ENCODE measurements at places on chromosomes 2 and 18.

- DNase-seq, result no peak
Observed at GRCh38 chr2:168035458-168035857, 211.9 kb downstream of the STK39 start.

- DNase-seq, result no peak
Observed at GRCh38 chr2:2686222-2686621, 355.1 kb upstream of the MYT1L start.

DNA sequence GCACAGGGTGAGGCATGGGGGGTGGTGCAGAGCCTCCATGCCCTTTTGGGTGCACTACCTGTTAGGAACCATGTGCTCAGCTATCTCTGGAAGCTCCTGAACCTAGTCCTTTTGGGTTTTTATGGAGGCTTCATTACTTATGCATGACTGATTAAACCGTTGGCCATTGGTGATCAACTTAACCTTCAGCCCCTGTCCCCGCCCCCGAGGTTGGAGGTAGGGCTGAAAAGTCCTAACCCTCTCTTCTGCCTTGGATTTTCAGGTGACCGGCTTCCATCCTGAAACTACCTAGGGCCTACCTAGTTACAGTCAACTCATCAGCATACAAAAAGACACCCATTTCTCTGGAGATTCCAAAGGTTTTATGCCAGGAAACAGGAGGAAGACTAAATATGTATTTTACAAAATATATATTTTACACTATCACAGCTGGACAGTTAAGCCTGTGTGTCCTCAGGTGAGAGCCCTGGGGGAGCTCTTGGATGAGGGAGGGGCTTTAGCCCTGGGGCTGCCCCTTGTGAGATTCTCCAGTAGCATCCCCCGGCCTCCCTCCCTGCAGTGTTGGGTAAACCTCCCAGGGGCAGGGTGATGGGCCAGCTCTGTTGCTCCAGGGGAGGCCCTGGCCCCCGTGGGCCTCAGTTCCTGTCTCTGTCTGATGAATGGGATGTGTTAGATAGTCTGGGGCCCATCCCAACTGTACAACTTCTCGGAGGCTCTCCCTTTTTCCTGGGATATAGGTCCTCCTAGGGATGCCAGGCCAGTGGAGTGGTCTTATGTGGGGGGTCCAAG is 24.1 kb downstream of the GLI2 start:
- DNase-seq, result no peak

- no peak for DNase-seq
Observed at GRCh38 chr2:112831513-112831845, 5.1 kb downstream of the IL1B start.

All from NCI-H774 (cell line).